Epithelial cell of esophagus (primary cell): ENCODE measurements at places on chromosomes 3 and 15.

DNA sequence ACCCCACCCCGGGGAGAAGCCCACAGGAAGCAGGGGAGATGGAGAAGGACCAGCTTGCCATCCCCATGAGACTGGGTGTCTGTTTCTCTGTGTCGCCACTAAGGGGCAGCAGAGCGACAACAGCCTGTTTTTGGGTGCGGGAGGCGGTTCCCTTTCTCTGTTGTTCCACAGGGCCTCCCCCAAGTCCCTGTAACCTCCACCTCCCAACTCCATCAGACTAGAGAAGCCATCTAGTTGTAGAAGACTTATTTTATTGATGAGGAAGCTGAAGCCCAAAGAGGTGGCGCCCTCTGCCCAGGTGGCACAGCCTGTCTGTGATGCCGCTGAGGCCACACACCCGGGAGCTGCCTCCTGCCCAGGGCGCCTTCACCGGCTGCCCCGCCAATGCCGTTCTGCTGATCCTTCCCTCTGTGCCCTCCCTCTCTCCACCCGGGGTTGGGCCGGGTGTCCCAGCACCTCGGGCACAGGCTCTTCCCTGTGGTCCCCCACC, 3.9 kb upstream of the CCDC9B start:
- DNase-seq: peak; percentile 69

- DNase-seq: peak; percentile 43
Observed at GRCh38 chr15:71806452-71806931, 3.9 kb upstream of the NR2E3 start.

DNA sequence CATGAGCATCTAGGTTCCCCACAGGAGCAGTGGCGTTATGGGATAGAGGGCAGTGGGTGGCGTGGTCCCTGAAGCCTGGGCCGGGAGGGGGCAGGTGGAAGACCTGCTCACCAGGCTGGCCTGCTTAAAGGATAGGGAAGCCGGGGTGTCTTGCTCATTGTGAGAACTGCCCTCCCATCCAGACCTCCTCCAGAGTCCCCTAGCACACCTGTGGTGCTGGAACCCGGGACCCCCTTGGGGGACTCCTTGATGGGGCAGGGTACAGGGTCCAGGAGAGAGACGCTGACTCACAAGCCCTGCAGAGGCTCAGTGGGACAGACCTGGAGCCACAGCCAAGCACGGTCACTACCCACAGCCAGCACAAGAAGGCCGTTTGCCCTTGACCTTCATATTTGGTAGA, 2.8 kb upstream of the RHCG start:
- DNase-seq: no peak

DNA sequence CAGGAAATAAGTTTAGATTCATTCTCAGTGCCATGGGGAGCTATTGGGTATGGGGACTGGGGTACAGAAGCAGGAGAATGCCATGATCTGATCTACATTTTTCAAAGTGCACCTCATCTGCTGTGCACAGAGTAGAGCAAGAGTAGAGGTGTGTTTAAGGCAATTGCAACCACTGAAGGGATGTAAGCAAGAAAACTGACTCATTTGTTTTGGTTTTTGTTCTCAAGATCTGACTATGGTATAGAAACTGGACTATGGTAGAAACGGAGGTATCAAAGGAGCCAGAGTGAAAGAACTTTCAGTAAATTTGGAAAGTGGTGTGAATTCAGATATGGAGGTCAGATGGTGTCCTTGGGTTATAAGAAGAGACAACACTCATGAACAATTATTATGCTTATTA, 86.2 kb upstream of the CMSS1 start:
- DNase-seq: no peak

DNA sequence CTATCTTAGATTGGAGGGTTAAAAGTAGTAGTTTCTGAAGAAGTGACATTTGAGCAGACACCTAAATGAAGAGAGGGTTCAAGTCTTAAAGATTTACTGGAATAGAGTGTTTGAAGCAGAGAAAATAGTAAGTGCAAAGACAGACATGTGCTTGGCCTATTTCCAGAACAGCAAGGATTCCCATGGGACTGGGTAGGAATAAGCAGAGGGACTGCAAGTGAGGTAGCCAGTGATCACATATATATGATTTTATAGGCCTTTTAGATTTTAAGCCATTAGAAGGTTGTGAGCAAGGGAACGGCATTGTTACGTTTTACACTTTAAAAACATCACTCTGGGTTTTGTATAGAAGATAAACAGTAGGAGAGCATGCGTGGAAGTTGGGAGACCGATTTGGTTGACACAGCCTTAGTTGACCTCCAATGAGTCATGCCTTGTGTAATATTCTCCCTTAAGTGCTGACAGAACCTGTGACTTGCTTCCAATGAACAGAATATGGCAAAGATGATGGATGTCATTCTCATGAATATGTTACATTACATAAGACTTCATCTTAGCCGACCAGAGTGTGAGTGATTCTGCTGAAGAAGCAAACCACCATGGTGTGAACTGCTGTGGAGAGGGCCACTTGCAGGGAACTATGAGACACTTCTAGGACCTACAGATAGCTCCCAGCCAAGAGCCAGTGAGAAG, 37.1 kb upstream of the SLC4A7 start:
- DNase-seq: peak; percentile 97

- no peak for DNase-seq
Observed at GRCh38 chr3:64444490-64445108, 219.3 kb upstream of the PRICKLE2 start.

- peak; percentile 54 for DNase-seq
Observed at GRCh38 chr3:15781637-15782402, 16.0 kb downstream of the ANKRD28 start.

GRCh38 chr3:137463131-137463530, 301.0 kb upstream of the SOX14 start:
- DNase-seq: no peak

GRCh38 chr15:57747206-57747896, 40.8 kb downstream of the POLR2M start:
- peak; percentile 13 for DNase-seq

DNA sequence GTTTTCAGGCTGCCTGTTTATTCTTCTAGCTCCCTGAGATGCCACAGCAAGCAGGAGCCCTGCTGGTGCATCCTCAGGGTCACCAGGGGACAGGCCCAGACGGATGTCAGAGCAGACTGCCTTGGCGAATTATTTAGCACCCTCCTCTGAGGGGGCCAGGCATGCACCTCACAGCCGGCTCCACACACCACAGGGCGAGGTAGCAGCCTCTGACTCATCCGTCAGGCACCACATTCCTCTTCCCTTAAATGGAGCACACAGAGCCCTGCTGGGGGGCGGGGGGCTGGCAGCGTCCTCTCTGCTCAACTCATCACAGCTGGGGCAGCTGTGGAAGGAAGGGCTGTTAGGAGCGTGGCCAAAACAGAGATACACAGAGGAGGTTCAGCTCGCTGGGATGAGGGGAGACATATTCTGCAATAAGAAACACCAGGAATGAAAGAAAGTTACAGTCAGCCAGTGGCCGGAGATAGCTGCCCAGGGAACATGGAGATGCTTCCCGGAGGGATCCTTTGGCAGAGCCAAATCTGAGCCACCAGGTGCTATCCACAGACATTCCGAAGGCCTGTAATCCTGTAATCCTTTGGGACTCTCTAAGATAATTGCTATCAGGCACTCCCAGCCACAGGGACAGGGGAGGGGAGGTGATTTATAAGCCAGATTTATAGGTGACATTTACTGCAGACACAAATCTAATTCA, 13.9 kb upstream of the PRICKLE2 start:
- peak; percentile 87 for DNase-seq

GRCh38 chr3:33394403-33395054, 45.7 kb downstream of the UBP1 start:
- no peak for DNase-seq

DNA sequence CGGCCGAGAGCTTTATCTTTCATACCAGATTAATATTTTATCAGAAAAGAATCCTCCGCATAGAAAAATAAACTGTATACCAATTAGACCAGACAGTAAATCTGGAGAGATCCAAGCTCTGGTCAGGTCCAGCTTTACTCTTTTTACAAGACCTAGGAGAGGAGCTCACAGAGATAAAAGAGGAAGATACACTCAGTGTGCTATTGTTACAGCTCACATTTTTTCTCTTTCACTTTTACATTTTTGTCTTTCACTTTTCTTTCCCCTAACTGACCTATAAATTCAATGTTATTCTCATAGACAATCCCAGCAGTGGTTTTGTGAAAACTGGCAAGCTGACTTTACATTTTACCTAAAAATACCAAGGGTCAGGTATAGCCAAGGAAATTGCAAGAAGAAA, 55.8 kb downstream of the GUCA1C start:
- no peak for DNase-seq

DNA sequence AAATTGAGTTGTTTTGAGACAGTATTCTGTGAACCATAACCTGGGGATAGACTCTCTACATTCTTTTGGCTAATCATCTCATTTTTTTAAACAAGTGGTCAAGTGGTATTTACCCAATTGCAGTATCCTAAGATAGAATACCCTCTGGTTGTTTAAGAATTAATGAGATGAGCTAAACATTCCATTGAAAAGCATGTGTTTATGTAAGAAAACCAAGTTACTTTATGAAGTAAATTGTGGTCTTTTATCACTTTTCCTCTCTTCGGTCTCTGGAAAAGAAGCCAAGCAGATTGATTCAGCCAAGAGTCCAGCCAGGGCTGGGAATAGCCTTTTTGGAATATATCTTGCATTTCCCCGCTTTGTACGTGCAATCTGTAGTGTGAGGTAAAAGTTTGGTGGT, 185.7 kb upstream of the TOPAZ1 start:
- no peak for DNase-seq

- DNase-seq: peak; percentile 63
Observed at GRCh38 chr15:71055461-71055860, 59.8 kb upstream of the THSD4 start.

DNA sequence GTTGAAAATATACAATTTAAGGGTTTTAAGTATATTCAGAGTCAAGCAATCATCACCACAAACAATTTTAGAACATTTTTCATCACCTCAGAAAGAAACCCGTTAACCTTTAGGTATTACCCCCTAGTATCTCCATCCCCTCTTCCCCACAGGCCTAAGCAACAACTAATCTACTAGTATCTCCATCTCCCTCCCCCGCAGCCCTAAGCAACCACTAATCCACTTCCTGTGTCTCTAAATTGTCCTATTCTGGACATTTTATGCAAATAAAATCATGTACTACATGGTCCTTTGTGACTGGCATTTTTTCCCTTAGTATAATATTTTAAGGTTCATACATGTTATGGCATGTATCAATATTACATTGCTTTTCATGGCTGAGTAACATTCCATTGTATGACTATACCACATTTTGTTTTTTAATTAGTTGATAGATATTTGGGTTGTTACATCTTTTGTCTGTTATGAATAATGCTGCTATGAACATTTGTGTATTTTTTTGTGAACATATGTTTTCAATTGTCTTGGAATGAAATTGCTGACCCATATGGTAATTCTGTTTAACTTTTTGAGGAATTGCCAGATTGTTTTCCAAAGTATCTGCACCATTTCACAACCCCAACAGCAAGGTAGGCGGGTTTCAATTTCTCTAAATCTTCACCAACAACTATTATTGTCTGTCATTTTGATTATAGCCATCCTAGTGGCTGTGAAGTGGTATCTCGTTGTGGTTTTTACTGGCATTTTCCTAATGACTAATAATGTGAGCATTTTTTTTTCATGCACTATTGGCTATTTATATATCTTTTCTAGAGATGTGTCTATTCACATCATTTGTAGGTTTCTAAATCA, 215.6 kb upstream of the CD96 start:
- no peak for DNase-seq

DNA sequence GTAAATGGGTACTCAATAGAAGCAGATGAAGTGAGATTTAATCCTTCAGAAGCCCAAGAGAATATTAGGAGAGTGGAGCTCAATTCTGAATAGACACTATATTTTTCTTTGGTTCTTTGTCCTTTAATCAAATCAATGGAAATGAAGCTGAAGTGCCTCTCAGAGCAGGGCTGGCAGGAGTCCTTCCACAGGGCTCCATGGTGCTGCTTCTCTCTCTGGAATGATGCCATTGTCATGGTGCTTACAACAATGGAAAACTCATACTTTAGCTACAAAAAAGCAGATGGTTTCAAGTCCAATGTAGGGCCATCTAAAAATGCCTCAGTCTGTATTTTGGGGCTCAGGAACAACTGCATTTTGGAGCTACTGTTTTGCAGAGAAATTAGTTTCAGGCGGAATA, 125.1 kb downstream of the SNRK start:
- DNase-seq: no peak

DNA sequence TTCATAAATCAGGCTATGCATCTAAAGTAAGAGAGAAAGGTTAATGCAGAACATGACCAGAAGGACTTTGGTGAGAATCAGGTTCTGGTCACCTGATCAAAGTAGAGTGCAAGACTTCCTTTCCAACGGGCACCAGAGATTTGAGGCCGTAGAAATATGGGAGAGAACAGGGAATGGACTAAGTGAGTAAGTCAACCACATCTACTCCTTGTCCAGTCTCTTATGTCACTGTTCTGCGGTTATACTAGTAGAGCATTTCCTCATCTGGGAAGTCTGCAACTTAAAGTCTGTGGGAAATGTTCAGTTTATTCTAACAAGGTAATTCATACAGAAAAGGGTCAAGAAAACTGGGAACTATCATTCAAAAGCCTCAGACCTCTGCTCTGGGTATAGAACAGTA, 232.8 kb downstream of the CPNE4 start:
- no peak for DNase-seq

DNA sequence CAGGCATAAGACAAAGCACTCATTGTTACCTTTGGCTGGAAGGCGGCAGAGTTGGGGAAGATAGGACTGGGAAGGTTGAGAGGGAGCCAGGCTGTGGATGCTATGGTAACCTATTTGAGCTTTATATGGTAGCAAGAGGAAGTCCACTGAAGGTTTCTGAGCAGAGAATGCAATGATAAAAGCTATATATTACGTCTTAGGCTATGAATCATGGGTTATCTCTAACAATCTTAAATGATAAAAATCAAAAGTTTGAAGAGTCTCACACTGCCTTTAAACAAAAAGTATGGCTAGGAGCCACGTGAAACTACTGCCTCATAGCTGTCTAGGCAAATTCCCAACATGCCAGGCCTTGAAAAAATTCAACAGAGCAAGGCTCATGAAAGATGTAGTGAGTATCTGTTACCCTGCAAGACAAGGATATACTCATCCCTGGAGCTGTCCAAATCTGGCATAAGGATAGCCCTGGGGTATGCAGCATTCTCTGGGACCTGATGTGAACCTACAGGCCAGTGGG, 4.1 kb downstream of the P3H2 start:
- DNase-seq: peak; percentile 60

GRCh38 chr3:170076715-170077238, 39.0 kb downstream of the GPR160 start:
- DNase-seq: no peak

DNA sequence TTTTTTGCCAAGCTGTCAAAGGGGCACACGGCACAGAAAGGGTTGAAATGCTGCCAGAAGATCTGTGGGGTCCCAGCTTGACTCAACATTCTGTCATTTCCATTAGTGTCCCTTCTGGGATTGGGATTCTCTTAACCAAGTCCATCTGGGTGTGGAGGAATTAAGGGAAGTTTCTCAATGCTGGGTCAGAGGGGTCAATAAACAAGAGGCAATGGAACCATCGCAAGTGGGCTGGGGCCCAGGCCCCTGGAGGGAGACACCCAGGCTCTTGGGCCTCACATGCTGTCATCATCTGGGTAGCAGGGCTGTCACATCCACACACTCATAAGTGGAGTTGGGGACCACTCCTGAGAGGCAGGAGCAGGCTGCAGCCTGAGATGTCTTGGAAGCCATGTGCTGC, 8.1 kb upstream of the APOD start:
- no peak for DNase-seq
